Activated CD8-positive, alpha-beta memory T cell treated with anti-CD3 and anti-CD28 coated beads, Interleukin-2, amount 50 U/mL, for 4 hours (primary cell): ENCODE measurements at places on chromosomes 2 and 18.
A peak's percentile ranks its signal among the peaks of the same experiment; 100 is the strongest.

- no peak for DNase-seq
Measured at GRCh38 chr2:149394864-149395263, 64.5 kb downstream of the LYPD6 start.

DNA sequence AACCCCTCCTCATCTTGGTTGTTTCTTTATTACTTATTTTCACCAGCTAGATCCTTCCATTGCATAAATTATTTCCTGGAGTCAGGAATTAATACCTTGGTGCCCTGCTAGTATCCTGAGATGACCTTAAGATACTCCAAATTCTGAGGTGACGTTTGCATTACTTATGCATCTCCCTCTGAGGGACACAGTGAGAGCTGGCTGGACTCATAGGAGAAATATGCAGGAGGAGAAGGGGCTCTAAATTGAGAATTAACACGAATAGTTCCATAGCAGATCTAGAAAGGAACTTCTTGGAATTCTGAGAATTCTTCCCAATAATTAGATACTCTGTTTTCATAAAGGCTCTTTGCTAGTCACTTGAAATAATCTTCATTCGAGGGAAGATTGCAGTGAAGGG, 310.6 kb upstream of the ZEB2 start:
- DNase-seq: no peak

DNA sequence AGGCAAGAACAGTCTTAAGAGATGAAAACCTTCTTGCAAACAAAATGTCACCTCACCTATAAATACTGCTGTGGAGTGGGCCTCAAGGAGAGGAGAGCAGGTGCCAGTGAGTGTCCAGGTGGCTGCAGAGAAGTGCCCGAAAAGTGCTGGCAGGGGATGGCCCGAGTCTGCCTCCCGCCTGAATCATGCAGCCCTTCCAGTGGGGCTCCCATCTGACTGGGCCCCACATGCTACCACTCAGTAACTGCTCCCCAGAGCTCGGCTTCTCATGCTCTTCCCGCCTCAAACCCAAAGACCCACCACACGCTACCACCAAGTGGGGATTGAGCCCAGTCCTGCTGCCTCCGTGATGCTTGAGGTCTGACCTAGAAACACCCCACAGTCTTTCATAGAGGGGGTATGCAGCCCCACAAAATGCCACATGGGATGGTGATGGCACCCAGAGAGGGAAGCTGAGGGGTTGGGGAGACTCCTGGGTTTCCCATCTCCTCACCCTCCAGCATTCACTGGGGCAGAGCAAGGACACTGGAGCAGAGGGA, 7.4 kb downstream of the HS6ST1 start:
- DNase-seq: no peak

- DNase-seq: no peak
Measured at GRCh38 chr2:9703701-9704221, 73.0 kb upstream of the YWHAQ start.

DNA sequence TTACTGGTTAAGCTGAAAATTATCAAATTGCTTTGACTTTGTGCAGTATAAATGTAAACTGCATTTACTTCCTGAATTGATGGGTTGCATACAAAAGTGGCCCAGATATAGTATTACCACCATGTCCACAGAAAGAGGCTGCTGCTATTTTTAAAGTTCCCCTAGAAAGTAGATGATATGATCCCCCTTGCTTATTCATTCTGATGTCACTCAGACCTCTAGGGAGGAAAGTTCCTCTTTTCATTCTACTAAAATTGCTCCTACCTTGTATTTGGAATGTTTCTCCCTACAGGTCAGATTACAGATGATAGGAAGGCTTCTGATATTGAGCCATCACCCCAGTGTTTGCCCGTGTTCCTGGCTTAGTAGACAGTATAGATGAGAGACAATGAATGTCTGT, 247.6 kb upstream of the TNP1 start:
- no peak for DNase-seq

GRCh38 chr2:140947236-140947635, 1183.6 kb downstream of the LRP1B start:
- no peak for DNase-seq

- no peak for DNase-seq
Measured at GRCh38 chr2:7950035-7950612, 731.7 kb upstream of the ID2 start.

DNA sequence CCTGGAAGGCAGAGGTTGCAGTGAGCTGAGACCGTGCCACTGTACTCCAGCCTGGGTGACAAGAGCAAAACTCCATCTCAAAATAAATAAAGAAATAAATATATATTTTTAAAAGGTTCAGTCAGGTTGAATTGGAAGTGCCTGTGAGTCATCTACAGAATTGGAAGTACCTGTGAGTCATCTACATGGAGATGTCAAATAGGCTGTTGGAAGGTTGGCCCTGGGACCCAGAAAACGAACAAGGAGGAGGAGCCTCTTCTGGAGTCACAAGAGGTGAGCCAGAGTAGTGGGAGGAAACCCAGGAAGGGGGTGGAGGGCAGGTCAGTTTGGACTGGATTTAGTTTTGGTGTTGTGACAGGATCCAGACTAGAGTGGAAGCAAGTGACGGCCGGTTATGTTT, 15.2 kb upstream of the SCYGR1 start:
- DNase-seq: no peak

DNA sequence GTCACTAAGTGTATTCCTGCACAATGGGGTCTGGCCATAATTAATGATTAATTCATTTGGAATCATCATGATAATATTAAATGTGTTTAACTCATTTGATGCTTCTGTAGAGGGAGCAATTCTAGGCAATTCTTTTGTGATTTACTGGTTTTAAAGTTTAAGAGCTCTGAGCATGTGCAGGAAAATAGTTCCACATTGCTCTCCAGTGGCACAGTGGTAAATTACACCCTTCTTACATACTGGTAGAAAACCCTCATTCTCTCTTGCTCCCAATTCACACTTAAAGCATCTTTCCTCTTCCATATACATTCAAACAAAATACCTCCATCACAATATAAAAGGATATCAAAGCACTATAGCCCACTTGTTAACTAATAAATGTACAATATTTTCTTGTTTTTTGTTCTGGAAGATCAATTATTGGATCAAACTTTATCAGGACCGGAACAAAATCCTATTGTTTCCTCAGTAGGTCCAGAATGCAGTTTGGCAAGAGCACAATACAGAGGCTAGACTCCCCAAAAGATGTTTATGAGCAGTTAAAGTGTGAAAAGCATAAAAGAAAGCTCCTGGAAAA, 844.3 kb downstream of the MBD2 start:
- no peak for DNase-seq

DNA sequence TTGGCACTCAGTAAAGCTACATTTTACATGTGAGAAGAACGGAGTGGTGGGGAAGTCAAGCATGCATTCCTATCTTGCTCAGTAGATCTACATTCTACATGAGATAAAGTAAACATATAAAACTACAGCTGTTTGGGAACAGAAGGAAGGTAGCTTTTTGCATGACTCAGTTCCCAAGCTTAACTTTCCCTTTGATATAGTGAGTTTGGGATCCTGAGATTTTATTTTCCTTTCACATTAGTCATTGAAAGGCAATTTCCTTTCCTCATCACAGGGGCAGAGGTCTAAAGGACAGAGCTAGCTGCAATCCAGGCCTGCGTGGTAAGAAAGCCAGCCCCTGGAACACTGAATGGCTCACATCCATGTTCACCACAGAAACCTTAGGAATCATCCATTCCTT, 257.2 kb downstream of the SRBD1 start:
- DNase-seq: no peak

DNA sequence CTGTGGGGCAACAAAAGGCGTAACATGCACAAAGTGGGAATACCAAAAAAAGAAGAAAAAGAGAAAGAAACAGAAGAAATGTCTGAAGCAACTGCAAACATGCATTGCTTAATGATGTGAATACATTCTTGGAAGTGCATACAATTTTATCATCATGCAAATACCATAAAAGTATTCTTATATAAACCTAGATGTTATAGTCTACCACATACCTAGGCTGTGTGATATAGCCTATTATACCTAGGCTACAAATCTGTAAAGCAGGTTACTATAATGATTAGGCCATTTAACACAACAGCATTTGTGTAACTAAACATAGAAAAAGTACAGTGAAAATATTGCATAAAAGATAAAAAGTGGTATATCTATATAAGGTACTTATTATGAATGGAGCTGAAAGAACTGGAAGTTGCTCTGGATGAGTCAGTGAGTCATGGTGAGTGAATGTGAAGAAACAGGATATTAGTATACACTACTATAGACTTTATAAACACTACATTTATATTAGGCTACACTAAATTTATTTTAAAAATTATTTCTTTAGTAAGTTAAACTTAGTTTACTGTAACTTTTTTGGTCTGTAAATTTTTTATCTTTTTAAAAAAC, 319.4 kb upstream of the KCNH7 start:
- no peak for DNase-seq

- peak; percentile 30 for DNase-seq
Measured at GRCh38 chr2:39216346-39217191, 27.2 kb downstream of the CDKL4 start.

DNA sequence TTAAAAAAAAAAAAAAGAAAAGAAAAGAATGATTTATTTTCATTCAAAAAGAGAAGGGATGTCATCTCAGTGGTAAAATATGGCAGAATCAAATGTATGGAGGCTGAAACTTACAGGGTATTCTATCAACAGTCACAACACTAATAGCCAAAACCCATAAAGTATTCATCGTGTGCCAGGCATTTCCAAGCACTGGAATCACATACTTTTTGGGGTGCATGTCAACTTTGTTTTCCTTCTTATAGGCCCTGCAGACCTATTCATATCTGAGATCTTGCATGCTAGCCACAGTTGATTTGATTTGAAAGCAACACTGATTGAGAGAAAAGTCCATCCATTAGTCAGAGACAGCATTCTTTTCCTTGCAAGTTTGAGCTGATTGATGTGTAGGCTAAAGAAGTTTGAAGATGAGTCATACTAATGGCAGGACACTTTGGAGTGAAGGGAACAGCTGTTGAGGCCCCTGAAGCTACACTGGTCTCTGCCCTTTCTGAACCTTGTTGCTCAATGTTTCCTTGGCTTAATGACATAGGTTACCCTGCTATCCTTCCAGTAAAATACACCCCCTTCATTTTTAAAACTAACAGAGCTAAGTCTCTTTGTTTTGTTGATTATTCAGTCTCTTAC, 22.0 kb downstream of the KATNAL2 start:
- no peak for DNase-seq

DNA sequence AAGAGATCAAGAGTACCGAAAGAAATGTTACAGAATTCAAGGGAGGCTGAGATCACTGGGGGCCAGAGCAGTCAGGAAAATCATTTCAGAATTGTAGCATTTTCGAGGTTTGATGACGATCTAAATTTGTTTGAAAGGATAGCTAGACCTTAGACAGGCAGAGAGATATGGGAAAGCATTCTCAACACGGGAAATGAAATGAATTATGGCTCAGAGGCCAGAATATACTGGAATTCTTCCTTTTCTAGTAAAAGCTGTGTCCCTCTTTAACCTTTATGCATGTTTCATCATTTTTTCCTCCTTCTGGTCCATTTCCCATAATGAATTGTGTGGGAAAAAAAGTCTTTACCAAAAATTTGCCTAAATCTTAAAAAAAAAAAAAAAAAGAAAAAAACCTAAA, 78.8 kb downstream of the NABP1 start:
- no peak for DNase-seq

DNA sequence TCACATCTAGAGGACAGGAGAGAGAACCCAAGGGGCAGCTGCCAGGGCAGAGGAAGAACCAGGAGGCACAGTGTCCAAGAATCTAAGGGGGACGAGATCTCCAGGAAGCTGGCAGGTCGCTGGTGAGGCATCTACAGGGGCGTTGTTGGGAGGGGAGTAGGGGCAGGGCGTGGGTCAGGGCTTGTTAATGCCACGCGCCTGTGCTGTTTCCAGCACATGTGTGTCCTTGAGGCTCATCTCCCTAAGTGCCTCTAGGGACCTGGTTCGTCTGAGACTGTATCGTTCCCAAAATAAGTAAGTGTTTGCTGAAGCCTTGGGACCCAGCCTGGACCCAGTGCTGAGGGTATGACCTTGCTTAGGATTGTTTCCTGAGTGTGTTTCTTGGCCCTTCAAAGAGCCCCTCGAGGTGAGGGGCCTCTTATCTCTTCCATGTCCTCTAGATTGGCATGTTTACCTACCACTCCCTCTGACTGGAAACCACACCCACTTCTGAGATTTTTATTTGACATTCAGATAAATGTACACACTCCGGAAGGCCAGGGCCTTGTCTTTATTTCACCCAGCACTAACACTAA, 22.2 kb downstream of the HK2 start:
- DNase-seq: no peak

DNA sequence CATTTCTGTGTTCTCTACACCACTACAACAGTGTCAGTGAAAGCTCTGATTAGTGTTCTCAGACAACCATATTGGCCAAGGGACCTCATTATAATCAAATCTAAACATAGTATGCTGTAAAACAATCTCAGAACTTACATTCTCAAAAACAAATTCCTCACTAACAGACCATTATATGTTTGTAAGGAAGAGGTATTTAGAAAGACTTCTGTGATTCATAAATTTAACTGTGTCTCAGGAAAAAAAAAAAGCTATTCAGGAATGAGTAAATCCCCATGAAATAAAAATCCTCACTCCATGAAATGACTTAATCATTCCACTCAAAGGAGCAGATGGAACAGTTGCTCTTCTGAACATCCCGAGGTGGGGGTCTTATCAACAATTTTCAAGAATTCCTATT, 413.0 kb downstream of the CDH2 start:
- no peak for DNase-seq

DNA sequence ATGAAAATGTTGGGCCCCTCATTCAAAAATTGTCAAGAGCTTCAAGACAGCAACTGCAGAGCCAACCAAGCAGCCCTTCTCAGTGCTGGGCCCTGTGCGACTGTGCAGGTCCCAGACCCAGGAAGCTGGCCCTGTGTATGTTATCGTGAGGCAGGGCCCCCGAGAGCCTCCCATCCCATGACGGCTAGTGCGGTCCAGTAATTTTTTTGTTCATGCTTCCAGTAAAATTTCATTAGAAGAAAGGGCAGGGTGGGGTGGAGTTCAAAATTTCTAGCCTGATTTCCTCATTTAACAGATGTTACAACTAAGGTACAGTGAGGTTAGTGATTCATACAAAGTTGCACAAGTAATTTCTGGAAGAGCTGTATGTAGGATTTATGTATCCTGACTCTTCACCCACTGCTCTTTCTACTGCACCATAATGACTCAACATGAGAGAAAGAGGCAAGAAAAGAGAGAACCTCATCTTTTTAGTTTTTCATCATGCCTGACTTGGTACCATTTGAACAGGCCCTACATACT, 105.5 kb downstream of the ZEB2 start:
- no peak for DNase-seq

- DNase-seq: no peak
Measured at GRCh38 chr2:192499476-192499875, 304.7 kb upstream of the TMEFF2 start.

- DNase-seq: no peak
Measured at GRCh38 chr2:181790716-181791649, 100.5 kb upstream of the ITPRID2 start.

- DNase-seq: peak; percentile 58
Measured at GRCh38 chr2:136008205-136008865, 22.9 kb upstream of the DARS1 start.

DNA sequence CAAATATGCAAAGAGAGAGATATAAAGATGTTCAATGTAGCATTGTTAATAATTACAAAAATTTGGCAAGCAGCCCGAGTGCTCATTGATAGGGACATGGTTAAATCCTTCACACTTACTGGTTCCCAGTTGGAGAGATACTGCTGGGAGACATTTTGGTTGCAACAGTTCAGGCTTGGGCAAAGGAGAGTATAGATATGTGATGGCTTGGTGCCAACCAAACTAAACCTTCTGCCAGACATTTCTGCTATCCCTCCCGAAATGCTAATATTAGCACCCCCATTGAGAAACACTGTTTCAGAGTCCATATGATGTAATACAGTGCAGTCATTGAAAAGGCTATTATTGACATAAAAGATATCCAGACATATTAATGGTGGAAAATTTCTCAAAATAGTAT, 11.5 kb downstream of the GEN1 start:
- DNase-seq: no peak
